ENCODE measurements at places on chromosomes 1 and 21.

GRCh38 chr1:188170411-188170810 lies 1341.7 kb downstream of the PLA2G4A start:
- H3K27ac ChIP-seq = no peak overlapping the region
- H3K4me3 ChIP-seq = no peak overlapping the region

DNA sequence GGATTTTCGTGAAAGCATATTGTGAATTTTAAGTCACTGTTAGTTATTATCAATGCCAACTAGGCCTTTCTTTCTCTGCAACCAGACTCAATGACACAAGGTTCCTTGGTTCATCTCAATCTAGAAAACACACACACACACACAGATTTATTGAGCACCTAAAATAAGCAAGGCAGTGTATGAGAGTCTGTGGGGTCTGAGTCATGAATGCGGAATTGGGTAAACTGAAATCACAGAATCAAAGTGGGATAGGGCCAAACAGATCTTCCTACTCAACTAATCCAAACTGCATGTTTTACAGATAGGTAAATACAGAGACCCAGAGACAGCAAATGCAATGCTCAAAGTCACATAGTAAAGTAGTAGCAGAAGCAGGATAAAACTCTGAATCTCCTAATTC lies 48.5 kb upstream of the NRDC start:
- H3K4me3 ChIP-seq = no peak overlapping the region
- no peak for DNase-seq
- H3K4me1 ChIP-seq = no peaks in the 10 kb centered on the region
- no peak overlapping the region for H3K27ac ChIP-seq
- H3K27me3 ChIP-seq = no peaks in the 10 kb centered on the region
- H3K36me3 ChIP-seq = no peaks in the 10 kb centered on the region

GRCh38 chr1:22119626-22120468 lies 23.1 kb downstream of the WNT4 start:
- no peak overlapping the region for H3K27ac ChIP-seq
- H3K27me3 ChIP-seq = no peaks in the 10 kb centered on the region
- peaks cover 43% of the 10 kb centered on the region for H3K36me3 ChIP-seq
- peaks cover 32% of the 10 kb centered on the region for H3K4me1 ChIP-seq
- DNase-seq = no peak

- no peaks in the 10 kb centered on the region for H3K36me3 ChIP-seq
- peaks cover 97% of the 10 kb centered on the region for H3K4me1 ChIP-seq
- no peak for DNase-seq
- no peak overlapping the region for H3K27ac ChIP-seq
Observed at GRCh38 chr1:109386054-109386717, 11.5 kb downstream of the SORT1 start.

DNA sequence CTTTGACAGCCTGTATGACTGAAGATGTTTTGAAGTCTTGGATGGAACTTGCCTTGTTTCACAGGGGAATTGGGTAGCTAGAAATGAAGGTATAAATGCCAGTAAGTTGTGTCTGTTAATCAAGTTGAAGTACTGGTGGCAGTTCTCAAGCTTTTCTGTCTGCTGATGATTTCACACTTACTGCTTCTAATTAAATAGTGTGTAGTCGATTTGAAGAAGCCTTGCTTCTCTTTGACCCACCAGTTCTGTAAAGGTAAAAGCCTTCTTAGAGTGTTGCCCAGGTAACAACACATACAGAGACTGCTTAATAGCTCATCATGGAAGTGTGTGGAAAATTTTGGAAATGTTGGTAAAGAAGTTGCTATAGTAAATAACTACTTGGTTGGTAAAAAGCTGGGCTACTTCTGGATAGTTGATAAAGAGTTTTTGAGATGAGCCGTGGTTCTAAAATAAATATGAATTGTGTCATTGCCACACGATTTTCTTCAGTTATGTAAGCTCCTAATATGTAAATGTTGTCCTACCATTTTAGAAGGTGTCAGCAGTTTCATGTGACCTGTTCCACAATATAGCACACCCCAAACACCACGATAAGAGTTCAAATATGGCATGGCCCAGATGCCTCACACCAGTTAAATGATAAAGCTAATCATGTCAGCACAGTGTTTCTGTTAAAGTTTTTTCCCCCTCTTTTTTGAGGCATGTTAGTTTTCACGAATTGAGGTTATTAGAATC lies 7.4 kb downstream of the RABGAP1L start:
- H3K4me3 ChIP-seq = no peak overlapping the region
- peaks cover 30% of the 10 kb centered on the region for H3K4me1 ChIP-seq
- H3K27me3 ChIP-seq = no peaks in the 10 kb centered on the region
- no peak for DNase-seq

- DNase-seq = no peak
- H3K27ac ChIP-seq = no peak overlapping the region
- no peaks in the 10 kb centered on the region for H3K36me3 ChIP-seq
- no peak overlapping the region for H3K4me3 ChIP-seq
- H3K27me3 ChIP-seq = no peaks in the 10 kb centered on the region
Observed at GRCh38 chr1:190754666-190755065, 277.0 kb upstream of the BRINP3 start.

DNA sequence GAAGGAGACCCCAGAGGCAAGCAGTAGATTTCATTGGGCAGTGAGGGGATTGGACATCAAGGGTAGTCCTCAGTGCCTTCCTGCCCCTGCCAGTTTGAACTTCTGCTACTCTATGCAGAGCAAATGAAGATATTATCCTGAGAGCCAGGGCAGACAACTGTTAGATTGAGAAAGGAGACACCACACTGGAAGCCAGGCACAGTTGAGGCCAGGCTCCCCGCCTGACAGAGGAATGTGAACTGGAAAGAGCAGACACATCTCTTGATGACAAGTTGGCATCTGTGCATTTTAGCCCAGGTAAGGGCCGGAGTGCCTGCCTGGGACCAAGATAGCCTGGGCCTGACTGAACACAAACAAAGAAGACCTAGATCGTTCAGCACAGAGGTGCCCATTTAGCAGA lies 16.0 kb downstream of the SH3BGR start:
- H3K4me3 ChIP-seq = no peak overlapping the region
- H3K27me3 ChIP-seq = no peaks in the 10 kb centered on the region
- H3K36me3 ChIP-seq = peaks cover 13% of the 10 kb centered on the region

DNA sequence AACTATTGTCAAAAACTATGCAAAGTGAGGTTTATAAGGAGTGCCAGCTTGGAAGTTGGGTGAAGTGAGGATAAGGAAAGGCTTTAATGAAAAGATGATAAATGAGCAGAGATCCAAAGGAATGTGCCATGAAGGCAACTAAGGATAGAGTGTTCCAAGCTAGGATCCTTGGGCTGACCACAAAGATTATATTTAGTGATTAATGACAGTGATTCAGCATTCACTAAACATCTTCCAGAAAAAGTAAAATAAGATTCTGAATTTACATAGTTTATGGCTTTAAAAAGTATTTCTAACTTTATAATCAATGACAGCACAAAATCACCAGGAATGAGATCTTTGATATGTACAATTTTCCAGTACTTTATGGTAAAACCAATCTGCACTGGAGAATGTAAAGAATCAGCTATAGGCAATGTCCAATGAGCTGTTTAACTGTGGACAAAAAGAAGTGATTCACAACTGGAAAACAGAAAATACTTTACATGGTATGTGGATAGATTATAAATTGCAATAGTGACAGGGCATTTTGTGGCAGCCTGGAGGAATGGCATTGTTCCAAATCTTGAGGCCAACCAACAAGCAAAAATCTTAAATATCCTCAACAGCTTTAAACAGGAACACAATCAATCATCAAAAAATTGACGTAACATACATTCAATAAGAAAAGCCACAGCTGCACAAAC lies 91.2 kb upstream of the KCTD3 start:
- no peaks in the 10 kb centered on the region for H3K27me3 ChIP-seq
- H3K4me1 ChIP-seq = no peaks in the 10 kb centered on the region
- H3K36me3 ChIP-seq = no peaks in the 10 kb centered on the region
- no peak for DNase-seq
- H3K4me3 ChIP-seq = no peak overlapping the region
- H3K27ac ChIP-seq = no peak overlapping the region

- no peak overlapping the region for H3K27ac ChIP-seq
- H3K4me1 ChIP-seq = peaks cover 25% of the 10 kb centered on the region
- peaks cover 42% of the 10 kb centered on the region for H3K36me3 ChIP-seq
- no peak for DNase-seq
- no peak overlapping the region for H3K4me3 ChIP-seq
Observed at GRCh38 chr1:43570277-43570676, 39.6 kb downstream of the PTPRF start.

DNA sequence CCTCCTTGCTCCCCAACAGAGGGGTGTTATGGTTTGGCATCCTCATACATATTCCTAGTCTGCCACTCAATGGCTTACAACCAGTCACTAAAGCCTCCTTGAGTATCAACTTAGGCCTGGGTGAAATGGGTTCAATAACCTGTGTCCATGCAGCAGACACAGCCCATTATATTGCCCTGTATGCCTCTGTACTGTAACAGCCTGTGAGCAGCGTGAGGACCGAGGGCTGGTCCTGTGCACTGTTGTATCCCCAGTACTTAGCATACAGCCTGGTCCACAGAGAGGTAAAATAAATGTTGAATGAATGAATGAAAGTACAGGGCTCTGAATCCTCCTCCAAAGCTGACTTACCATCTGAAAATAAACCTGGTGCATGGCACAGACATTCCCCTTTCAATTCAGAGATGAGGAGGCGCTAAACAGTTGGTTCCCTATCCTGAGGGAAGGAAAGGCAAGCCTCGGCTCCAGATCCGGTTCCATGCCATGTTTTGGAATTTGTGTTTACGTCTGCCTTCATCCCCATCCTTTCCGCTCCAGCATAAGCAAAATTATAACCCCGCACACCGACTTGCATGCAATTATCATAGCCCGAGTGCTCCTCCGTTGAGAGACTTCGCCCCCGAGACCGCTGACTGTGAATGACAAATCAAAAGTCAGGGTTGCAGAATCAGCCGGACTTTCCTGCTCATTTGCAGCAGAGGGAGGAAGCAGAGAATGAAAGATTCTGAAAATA lies 45.0 kb upstream of the DNAJC6 start:
- H3K4me3 ChIP-seq = peak overlapping the region; percentile 34
- DNase-seq = peak; percentile 70
- no peak overlapping the region for H3K27ac ChIP-seq
- peaks cover 23% of the 10 kb centered on the region for H3K4me1 ChIP-seq

- DNase-seq = peak; percentile 26
- no peaks in the 10 kb centered on the region for H3K36me3 ChIP-seq
- H3K27ac ChIP-seq = no peak overlapping the region
- peaks cover 16% of the 10 kb centered on the region for H3K4me1 ChIP-seq
Observed at GRCh38 chr1:166170726-166171125, 3.9 kb upstream of the FAM78B start.

- no peaks in the 10 kb centered on the region for H3K4me1 ChIP-seq
- no peaks in the 10 kb centered on the region for H3K27me3 ChIP-seq
- H3K4me3 ChIP-seq = no peak overlapping the region
- no peak overlapping the region for H3K27ac ChIP-seq
Observed at GRCh38 chr1:17633654-17634053, 94.2 kb downstream of the ARHGEF10L start.

- no peaks in the 10 kb centered on the region for H3K27me3 ChIP-seq
- no peaks in the 10 kb centered on the region for H3K36me3 ChIP-seq
- H3K27ac ChIP-seq = no peak overlapping the region
- no peak for DNase-seq
Observed at GRCh38 chr21:30349572-30349971, 1.2 kb upstream of the KRTAP23-1 start.

GRCh38 chr1:6811583-6811982 lies 26.3 kb downstream of the CAMTA1 start:
- peaks cover 48% of the 10 kb centered on the region for H3K4me1 ChIP-seq
- no peak overlapping the region for H3K4me3 ChIP-seq
- H3K27ac ChIP-seq = no peak overlapping the region
- peak; percentile 43 for DNase-seq
- no peaks in the 10 kb centered on the region for H3K27me3 ChIP-seq

GRCh38 chr1:92975551-92976232 lies 14.4 kb upstream of the DIPK1A start:
- no peaks in the 10 kb centered on the region for H3K4me1 ChIP-seq
- H3K4me3 ChIP-seq = no peak overlapping the region
- no peak for DNase-seq
- H3K27me3 ChIP-seq = no peaks in the 10 kb centered on the region
- H3K36me3 ChIP-seq = no peaks in the 10 kb centered on the region

DNA sequence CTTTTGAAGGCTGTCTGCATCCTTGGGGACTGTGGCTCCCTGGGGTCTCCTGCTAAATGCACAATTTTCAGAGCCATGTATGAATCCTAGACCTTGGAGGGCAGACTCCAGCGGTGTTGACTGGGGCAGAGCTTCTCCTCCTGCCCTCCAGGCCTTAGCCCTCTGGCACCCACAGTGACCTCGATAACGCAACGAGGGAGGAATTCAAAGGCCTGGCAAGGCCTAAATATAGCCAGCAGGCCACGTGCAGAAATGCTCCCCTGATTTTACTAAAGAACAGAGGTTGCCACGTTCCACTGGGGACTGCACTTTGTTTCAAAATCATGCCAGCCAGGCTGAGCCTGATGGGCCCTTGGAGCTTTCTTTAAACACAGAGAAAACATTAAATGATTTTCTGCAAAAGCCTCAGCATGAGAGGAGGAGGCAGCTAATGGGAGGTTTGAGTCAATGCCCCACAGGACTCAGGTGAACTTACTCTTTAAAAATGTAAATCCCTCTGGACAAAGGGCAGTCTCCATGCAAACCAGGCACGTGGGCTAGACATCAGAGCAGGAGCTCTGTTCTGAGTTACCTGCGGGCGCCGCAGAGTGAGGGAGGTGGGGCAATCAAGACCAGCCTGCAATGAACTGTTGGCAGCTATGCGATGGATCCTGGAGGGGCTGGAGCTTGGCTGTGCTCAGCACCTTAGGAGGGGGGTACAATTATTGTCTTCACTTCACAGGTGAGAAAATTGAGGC lies 28.0 kb downstream of the GRIK3 start:
- no peak for DNase-seq
- peaks cover 25% of the 10 kb centered on the region for H3K27me3 ChIP-seq
- no peak overlapping the region for H3K27ac ChIP-seq
- H3K36me3 ChIP-seq = no peaks in the 10 kb centered on the region

DNA sequence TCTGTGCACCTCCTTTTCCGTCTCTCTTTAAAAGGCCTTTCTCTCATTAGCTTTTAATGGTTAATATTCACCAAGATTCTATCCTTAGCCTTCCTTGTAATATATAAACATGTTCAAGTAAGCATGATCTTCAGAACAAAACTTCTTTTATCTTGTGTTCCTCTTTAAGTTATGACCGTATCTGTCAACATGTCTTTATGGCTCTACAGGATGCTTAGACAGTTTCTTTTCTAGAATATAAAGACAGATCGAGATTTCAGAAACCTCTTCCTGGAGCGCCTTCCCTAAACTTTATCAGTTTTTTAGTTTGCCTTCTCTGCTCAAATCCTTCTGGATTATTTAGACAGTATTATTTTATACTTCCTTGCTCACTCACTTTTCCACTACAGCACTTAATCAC lies 7.2 kb downstream of the RO60 start:
- DNase-seq = no peak
- H3K27me3 ChIP-seq = no peaks in the 10 kb centered on the region
- no peak overlapping the region for H3K27ac ChIP-seq
- H3K4me1 ChIP-seq = no peaks in the 10 kb centered on the region

- H3K4me3 ChIP-seq = no peak overlapping the region
- no peaks in the 10 kb centered on the region for H3K4me1 ChIP-seq
- H3K36me3 ChIP-seq = peaks cover 86% of the 10 kb centered on the region
- no peak overlapping the region for H3K27ac ChIP-seq
- no peak for DNase-seq
Observed at GRCh38 chr1:150225546-150225945, 10.4 kb downstream of the ANP32E start.

- no peaks in the 10 kb centered on the region for H3K36me3 ChIP-seq
- H3K27ac ChIP-seq = no peak overlapping the region
- DNase-seq = no peak
- H3K4me1 ChIP-seq = no peaks in the 10 kb centered on the region
Observed at GRCh38 chr1:186838380-186839040, 9.8 kb downstream of the PLA2G4A start.

All from stomach (tissue), 19 donors.